ENCODE measurements at places on chromosomes 2 and 18.

GRCh38 chr2:26890341-26891000 lies 42.5 kb downstream of the DPYSL5 start:
- DNase-seq = no peak

DNA sequence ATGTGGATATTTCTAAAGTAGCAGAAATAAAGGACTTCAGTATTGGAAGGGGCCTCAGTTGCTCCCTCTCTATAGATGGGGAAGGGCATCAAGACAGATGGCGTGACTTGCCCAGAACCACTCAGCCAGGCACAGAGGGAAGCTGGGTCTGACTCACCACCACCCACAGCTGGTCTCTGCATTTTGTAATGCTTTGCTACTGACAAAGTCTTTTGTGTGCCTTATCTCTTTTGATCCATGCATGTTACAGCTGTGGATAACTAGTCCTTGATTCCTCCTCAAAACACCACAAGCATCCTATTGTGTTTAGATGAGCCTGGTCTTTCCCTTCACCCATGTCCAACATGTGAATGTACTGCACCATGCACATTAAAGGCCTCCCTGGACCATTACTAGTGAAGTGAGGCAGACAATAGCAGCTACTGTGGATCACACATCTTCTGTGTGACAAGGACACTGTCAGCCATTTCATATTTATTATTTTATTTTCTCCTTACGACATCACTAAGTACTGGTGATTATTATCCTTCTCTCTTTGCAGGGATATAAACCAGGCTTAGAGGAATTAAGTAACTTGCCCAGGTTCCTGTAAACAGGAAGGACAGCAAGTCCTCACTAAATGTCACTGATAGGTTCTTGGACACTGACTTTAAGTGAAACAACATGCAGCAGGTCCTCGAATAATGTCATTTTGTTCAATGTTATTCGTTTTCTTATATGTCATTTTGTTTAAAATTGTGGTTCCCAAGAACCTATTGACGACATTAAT lies 29.6 kb upstream of the IL37 start:
- DNase-seq = peak; percentile 17

DNA sequence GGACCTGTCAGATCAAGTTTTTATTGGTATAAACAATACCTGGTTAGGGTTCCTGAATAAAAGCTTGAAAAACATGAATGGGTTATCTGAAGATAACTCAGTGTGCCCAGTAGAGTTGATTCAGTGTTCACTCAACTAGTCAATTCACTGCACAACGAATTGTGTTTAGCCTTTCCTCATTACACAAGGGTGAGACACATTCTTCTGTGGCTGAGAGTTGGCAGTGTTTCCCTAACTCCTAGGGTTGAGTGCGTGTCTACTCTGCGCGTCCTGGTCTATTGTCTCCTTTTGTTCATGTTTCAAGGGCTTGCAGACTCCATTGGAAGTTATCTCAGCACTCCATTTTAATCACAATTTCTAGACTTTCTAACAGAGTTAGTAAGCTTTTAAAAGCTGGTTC lies 32.8 kb upstream of the TMEM178A start:
- no peak for DNase-seq

DNA sequence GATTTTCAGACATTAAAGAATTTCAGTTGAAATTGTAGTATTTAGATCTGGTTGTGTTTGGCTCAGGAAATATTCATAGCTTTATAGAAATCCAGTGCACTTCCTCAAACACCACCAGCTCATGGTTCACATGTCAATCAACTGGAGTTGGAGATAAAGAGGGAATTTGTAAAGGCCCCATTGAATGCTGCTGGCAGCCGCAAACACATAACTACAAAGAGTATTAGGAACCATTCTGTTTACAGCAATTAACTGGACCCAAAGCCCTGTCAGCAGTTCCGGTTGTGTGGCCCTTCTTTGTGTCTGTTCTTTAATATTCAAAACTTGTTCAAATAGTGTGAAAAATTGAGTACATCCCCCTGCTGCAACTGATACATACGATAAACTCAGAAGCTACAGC lies 107.4 kb upstream of the LRRTM4 start:
- DNase-seq = no peak

- no peak for DNase-seq
These were observed 26.2 kb upstream of the INSIG2 start for GRCh38 chr2:118062048-118062447.

GRCh38 chr2:45168711-45169338 lies 159.6 kb upstream of the SIX2 start:
- DNase-seq = no peak

DNA sequence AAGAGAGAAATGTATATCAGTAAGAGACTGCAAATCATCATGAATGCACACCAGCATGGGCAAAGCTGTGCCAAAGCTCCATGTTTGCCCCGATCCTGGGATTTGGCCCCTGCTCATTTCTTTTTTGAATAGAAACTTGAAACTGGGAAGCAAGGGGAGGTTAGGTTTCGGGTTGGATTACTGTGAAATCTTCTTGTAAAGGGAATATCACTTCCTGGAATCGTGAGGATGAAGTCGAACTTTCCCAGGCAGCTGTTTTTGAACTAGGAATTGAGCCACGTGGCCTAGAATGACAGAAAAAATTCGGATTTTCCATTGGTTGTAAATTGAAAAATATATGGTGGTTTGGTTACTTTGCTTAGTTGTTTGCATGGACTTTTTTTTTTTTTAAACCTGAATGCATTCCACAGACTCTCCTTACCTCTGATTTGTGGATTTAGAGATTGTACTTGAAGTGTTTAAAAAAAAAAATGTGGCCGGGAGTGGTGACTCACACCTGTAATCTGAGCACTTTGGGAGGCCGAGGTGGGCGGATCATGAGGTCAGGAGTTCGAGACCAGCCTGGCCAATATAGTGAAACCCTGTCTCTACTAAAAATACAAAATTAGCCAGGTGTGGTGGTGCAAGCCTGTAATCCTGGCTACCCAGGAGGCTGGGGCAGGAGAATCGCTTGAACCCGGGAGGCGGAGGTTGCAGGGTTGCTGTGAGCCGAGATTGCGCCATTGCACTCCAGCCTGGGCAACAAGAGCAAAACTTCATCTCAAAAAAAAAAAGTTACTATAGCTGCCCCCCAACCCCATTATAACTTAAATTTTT lies 32.1 kb downstream of the GRHL1 start:
- DNase-seq = no peak

DNA sequence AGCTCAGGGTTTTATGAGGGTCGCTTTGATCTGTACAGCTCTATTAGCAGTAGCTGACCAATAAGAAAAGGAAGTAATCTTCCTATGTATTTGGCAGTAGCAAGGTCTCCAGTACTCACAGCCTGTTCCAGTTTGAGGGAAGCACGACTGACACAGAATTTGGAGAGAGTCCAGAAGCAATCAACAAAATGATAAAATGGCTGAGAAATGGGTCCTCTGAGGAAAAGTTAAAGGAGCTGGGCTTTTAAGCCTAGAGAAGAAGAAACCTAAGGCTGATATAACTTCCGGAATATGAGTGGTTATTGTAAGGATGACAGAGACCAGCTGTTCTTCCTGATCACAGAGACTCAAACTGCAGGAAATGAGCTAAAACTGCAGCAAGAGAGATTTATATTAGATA lies 382.8 kb downstream of the GPD2 start:
- no peak for DNase-seq

- DNase-seq = no peak
These were observed 191.4 kb downstream of the LDLRAD4 start for GRCh38 chr18:13409997-13410396.

DNA sequence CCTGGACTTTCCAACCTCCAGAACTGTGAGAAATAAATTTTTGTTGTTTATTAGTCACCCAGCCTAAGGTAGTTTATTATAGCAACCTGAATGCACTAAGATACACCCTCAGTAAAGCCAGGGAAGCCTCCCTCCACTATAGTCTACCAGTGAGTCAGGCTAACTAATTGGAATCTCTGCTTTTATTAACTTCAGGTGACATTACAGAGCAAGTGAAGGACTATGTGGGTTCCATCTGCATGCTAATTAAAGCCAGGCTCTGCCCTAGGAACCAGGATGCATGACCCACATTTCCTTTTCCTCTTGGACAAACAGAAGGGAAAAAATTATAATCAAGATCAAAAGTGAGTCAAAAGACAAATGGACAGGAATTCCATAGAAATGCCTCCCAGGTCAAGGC lies 56.1 kb downstream of the ZC3H8 start:
- DNase-seq = no peak

DNA sequence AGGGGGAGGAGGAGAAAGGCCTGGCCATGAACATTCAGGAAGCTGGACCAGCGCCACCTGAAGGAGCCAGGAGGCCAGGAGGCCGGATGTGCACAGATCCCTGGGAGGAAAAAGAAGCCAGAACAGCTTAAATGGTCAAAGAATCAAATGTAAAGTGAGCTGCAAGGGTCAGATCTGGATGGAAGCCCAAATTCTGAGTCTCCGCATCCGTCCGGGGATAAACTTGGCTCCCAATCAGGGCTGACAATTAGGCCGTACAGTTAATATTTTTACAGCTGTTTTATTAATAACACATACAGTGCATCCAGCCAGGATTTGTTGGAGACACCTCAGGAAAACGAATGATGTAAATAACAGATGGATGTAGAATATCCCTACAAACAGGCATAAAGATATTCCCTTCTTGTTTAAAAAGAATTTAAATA lies 495.1 kb upstream of the TCF4 start:
- no peak for DNase-seq

- DNase-seq = no peak
These were observed 21.1 kb upstream of the TMEM163 start for GRCh38 chr2:134739879-134740301.

DNA sequence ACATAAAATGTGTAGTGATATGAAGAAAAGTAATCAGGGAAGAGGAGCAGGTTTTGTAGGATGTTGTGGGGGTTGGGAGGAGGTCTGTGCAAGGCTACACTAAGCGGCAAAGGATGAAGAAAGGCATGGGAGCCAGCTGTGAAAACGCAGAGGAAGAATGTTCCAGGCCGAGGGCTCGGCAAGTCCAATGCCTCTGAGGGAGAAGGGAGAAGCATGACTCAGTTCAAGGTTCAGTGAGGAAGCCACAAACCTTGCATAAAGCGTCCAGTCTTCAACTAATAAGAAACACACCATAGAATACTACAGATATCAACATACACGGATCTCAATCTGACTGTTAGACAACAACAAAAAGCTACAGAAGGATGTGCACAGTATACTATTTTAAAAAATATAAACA lies 16.2 kb downstream of the EPB41L3 start:
- no peak for DNase-seq

GRCh38 chr2:239462671-239463506 lies 62.1 kb upstream of the HDAC4 start:
- DNase-seq = no peak

GRCh38 chr2:127486247-127487058 lies 39.8 kb downstream of the IWS1 start:
- DNase-seq = no peak

All from activated CD8-positive, alpha-beta memory T cell treated with anti-CD3 and anti-CD28 coated beads for 48 hours (primary cell).